Thyroid gland (tissue), 4 donors: ENCODE measurements at places on chromosomes 2 and 18. TPM values are rescaled to one million over a fixed set of nuclear protein-coding genes. Genes with fewer than 3 reads are reported as not detected.
A peak's percentile ranks its signal among the peaks of the same experiment; 100 is the strongest.

- H3K4me1 ChIP-seq: no peaks in the 10 kb centered on the region
- no peaks in the 10 kb centered on the region for H3K36me3 ChIP-seq
- no peak overlapping the region for H3K4me3 ChIP-seq
- H3K27ac ChIP-seq: no peak overlapping the region
- DNase-seq: no peak
- H3K27me3 ChIP-seq: no peaks in the 10 kb centered on the region
Measured at GRCh38 chr2:179250095-179250494, 14.5 kb downstream of the SESTD1 start.

GRCh38 chr2:126886211-126886915, 12.3 kb upstream of the TEX51 start:
- no peaks in the 10 kb centered on the region for H3K36me3 ChIP-seq
- peak; percentile 65 for DNase-seq
- no peak overlapping the region for H3K4me3 ChIP-seq

DNA sequence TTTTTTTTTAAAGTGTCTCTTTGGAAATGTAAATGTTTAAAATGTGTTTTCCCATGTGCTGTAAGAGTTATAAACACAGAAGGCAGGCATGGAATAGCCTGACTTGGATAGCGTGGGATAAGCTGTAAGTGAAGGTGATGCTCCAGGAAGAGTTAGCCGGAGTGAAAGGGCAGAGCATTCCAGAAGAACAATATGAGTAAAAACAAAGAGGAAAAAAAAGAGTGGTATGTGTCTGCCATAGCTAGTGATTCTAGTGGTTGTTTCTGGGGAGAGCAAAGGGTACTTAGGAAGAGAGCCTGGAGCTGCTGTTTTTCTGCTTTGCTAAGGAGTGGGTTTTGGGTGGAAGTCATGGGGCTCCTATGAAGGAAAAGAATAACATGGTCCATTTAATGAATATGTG, 126.9 kb upstream of the DLGAP1 start:
- H3K27ac ChIP-seq: no peak overlapping the region
- no peak overlapping the region for H3K4me3 ChIP-seq
- H3K27me3 ChIP-seq: no peaks in the 10 kb centered on the region

PLEKHH2 gene
- total RNA-seq: 29.8 TPM

AQP12B gene
- total RNA-seq: not detected

SNED1 gene
- 70.7 TPM for total RNA-seq

DNA sequence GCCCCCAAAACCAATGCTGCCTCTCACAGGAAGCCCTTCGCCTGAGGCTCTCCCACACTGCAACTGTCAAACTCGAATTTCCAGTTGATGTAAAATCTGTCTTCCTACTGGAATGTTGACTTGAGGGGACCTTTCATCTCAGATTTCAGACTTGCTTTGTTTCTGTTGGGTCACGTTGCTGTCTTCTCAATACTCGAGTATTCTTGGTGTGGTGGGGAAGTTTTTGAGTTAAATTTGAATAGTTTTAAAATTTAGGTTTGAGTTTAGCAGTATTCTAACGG, 50.8 kb downstream of the AGAP1 start:
- no peaks in the 10 kb centered on the region for H3K27me3 ChIP-seq
- H3K4me3 ChIP-seq: no peak overlapping the region
- H3K27ac ChIP-seq: no peak overlapping the region

- H3K4me3 ChIP-seq: no peak overlapping the region
- no peaks in the 10 kb centered on the region for H3K4me1 ChIP-seq
- DNase-seq: no peak
- H3K27ac ChIP-seq: no peak overlapping the region
- H3K27me3 ChIP-seq: no peaks in the 10 kb centered on the region
Measured at GRCh38 chr2:110883406-110883805, 151.0 kb downstream of the ACOXL start.
